ELR (cell line): ENCODE measurements at places on chromosomes 3 and 15.

DNA sequence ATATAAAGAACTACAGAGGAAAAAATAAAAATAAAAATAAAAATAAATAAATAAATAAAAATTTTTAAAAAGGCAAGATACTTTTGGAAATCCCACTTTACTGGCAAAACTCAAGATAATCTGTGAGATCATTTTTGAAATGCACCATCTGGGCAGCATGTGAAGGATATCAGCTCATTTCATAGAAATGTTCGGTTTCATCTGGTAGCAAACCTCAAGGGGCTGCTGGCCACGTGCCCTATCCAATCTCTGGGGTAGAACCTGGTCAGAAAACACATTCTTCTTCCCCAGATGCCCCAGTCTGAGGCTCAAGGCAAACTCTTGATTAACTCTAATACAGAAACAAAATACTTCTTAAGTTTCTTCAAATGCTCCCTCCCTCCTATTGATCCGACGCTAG, 166.0 kb downstream of the FMN1 start:
- DNase-seq = no peak

DNA sequence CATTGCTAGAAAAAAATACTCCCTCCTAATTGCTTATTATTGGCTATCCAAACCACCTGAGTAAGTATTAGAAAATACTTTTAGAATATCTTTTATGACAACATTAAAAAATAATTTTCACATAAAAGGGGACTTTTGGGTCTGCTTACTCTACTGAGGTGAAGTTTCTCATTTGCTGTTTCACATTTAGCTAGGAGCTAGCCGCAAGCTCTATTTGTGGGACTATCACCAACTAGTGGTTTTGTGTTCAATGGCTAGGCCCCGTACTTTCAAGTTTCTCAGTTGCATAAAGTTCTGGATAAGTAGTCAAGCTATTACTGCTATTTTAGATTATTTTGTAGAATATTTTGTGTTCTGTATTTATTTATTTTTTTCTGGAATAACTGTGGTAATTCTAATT, 244.2 kb upstream of the SLITRK3 start:
- DNase-seq = no peak

DNA sequence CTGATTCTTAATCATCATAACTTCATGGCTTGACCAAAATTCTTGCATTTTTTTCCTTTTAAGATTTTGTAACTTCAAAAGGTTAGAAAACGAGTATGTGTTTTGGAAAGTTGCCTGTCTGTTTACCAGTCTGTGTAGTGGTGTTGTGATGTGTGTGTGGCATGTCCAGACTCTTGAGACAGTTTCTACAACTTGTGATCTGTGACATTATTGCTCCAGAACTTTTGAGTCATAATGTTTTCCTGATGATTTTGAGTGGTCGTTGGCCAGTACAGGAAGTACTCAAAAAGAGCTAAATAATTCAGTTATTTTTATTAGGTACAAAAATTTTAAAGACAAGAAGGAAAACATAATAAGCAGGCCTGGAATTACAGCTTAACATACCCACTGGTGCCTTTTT, 229.0 kb upstream of the C2CD4B start:
- DNase-seq = peak; percentile 8

DNA sequence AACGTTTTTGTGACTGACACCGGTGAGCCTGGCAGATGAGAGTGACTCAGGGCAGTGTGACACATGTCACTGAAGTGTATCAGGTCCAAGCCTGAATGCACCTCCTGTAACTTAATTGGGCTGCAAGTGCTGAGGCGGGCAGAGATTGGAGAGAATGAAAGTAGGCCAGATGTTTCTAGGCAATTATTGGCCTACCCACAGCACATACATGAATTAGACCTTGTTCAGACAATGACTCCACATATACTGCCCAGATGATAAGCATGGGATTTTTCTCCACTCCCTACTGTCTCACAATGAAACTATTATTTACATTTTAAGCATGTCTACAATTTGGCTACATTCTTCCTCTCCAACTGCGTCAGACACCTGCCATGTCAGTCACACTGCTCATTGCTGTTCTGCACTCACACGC, 187.3 kb upstream of the ZNF385D start:
- no peak for DNase-seq

- no peak for DNase-seq
Observed at GRCh38 chr15:38701149-38701548, 136.5 kb upstream of the RASGRP1 start.

GRCh38 chr3:158312560-158313141, 202.8 kb downstream of the RSRC1 start:
- DNase-seq = no peak

DNA sequence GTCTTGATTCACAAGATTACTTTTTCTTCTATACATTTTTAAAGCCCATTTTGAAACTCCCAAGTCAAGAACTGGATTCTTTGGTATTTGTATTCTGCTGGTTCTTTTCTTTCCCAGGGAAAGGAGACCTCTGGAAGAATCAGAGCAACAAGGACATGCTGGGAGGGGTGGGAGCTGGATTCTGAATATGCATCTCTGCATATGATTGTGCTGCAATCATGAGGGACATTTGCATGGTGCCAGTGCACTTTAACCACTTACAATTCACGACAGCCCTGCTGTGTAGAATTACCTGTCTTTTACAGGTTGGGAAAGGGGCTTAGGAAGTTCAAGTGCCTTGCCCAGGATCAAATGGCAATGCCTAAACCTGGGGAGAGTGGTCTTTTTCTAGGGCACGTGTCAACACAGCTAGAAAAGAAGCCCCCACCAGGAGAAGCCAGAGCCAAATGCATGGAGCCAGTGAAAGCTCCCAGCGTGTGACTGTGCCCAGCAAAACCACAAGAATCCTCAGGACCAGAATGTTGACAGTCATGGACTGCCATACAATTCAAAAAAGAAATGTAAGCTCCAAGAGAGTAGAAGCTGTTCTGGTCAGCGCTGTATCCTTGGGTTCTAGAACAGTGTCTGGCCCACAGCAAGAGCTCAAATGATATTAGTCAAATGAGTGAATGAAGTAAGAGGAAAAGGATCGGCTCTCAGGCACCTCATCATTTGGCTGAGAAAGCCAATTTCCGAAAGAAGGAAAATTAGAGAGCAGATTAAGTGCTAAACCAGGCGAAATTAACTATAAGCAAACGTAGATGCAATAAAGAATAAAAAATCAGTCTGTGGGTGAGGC, 84.5 kb upstream of the MEF2A start:
- DNase-seq = no peak

DNA sequence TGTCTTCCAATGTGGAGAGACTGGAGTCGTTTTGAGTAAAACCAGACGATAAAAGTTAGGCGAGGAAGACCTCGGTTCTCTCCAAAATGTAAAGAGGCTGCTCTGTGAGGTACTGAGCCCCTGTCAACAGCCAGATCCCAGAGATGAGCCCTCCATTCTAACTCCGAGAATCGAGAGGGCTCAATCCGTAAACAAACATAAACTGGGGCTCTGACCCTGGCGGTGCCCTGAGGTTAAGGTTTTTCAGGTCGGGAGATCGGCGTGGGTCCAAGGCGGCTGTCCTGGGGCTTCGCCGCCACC, 417 bp downstream of the TBCCD1 start:
- no peak for DNase-seq

- peak; percentile 48 for DNase-seq
Observed at GRCh38 chr3:56303487-56303886, 164.8 kb downstream of the ERC2 start.

GRCh38 chr3:171956181-171956683, 83.1 kb upstream of the FNDC3B start:
- DNase-seq = no peak

DNA sequence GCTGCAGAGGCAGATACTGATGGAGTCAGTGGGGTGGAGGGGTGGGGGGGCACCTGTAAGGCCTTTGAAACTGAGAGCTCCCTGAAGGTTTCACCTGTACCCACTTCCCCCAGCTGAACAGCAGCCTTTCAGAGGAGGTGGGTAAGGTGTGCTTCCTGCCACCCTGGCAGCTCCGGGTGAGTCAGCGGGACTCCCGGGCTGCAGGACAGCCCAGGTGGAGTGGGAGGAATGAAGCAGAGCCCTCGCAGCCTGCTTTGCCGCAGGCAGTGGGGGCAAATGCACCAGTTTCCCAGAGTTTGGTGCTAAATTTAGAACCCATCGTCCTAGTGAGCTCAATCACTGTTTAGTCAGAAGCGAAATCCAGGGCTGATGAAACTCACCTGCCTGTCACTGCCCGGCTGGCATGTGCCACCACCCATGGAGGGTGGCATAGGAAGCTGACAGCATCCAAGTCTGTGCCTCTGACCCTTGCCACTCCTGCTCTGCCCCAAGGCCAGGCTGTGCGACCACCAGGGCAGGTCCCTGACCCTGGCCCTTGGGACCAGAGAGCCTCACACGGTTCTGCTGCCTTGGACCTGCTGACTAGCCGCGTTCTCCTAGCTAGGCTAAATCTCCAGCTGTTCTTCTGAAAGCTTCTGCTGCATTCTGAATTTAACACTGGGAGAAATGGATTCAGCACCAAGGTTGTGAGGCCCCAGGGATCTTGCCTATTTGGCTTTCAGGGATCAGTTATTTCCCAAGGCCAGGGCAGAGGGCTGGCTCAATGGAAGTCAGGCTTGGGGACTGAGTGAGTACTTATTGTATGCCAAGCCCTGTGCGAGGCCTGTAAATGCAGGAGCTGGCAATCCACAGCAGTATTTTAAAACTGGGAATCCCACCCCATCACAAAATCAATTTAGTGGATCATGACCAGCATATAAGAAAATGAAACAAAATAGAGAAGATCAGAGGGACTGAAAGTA, 67.3 kb upstream of the RASGRF1 start:
- no peak for DNase-seq

DNA sequence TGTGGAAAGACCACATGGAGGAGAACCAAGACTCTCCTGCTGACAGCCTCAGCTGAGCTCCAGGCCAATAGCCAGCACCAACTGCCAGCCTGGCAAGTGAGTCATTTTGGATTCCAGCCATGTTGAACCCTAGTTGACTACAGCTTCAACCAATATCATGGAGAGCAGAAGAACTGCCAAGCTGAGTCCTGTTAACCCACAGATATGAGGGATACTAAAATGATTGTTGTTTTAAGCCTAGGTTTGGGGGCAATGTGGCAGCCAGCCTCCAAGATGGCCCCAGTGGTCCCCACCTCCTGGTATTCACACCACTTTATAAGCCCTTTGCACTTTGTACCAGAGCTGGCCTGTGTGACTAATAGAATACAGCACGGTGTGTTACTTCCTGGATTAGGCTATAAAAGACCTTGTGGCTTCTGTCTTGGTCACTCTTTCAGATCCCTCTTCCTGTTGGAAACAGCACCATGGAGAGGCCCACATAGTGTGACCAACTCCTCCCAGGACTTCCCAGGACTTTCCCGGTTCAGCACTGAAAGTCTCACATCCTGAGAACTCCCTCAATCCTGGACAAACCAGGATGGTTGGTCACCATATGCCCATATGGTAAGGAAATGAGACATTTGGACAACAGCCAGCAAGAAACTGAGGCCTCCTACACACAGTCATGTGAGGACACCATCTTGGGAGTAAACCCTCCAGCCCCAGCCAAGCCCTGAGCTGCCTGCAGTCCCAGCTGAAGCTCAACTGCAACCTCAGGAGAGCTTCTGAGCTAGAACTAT, 32.4 kb upstream of the CDV3 start:
- peak; percentile 91 for DNase-seq

DNA sequence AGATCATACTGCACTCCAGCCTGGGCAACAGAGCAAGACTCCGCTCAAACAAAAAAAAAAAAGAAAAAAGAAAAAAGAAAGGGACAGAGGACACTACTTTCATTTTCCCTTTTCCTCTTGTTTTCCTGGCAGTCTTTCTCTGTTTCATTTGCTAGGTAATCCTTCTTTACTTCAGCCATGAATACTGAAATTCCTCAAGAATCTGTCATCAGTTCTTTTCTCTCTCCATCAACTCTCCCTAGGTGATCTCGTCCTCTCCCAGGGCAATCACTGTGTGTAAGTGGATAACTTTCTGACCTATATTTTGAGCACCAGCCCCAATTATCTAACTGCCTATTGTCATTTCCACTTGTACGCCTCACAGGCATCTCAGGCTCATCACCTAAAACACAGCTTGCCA, 51.5 kb downstream of the TTC23 start:
- DNase-seq = peak; percentile 12

DNA sequence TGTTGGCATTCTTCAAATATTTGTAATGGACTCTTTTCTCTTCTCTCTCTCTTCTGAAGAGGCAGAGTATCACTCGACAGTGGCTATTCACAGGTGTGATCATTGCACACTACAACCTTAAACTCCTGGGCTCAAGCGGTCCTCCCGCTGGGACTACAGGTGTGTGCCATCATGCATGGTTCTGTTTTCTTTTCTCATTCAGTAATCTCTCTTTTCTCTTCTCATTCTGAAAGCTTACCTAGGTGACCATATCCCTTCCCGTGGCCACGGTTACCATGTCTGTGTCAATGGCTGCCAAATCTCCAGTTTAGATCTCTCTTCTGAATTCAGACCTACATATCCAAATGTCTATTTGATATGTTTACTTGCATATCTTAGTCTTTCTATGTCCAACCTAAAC, 96.3 kb downstream of the SOX2 start:
- DNase-seq = no peak

DNA sequence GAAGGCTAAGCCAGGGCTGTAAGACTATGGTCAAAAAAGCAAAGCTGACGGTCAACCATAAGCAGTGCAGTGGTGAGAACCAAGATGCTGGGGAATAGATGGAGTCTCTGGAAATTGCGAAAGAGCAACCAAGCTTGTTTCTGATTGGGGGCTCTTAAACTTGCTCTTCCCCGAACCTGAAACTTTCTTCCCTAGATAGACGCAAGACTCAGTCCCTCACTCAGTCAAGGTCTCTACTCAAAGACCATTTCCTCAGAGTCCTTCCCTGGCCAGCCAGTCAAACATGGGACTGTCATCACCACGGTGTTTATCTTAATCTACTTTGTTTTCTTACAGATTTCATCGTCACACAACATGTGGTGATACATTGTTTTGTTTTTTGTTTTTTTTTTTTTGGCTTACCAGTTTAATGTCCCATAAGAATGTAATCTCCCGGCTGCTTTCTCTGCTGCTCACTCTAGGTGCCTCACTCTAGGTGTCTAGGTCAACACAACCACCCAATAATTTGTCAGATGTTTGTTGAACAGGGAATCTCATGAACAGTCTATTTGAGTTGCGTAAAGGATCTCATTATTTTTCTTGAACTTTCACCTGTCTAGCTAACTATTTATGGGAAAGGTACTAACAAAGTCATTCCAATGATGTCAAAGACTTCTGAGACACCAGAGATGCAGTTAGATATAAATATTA, 495.4 kb downstream of the FOXP1 start:
- no peak for DNase-seq

GRCh38 chr3:113263778-113264177, 52.4 kb downstream of the BOC start:
- no peak for DNase-seq

DNA sequence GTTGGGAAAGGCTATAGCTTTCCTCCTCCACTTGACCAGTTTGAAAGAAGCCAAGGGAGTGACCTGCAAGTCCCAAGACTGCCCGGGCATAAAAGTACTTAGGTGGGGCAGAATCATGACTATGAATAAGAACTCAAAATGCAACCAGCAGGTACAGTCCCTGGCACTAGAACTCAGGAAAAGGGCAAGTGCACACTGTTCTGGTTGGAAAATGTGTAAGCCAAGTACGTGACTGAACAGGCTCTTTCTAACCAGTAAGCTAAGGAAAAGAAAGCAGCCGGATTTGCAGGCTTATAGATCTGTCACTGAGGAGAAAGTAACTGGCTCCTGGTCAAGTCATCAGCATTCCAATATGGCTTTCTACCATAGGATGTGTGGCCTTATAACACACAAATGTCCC, 101.2 kb upstream of the SLC4A7 start:
- DNase-seq = no peak

GRCh38 chr3:144556392-144556791, 584.8 kb downstream of the DIPK2A start:
- DNase-seq = peak; percentile 29

GRCh38 chr15:36881516-36881915, 218.8 kb downstream of the MEIS2 start:
- DNase-seq = no peak

- no peak for DNase-seq
Observed at GRCh38 chr3:29591579-29591978, 310.7 kb downstream of the RBMS3 start.
